ENCODE measurements at places on chromosomes 5 and 9.
A peak's percentile ranks its signal among the peaks of the same experiment; 100 is the strongest.

DNA sequence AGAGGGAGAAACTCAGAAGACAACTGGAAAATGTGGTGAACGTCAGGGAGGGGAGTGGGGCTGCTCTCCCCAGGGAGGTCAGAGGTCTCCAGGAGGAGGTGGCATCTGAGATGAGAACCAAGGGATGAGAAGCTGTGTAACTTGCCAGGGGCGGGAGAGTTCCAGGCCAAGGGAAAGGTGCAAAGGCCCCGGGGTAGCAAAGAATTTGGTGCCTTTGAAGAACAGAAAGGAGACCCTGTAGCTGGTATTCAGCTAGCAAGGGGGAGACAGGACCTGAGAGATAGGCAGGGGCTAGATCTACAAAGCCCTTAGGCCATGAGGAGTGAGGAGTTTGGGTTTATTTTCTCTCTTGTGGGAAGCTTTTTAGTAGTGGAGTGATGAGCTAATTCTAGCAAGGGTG lies 3.3 kb downstream of the DNM1 start:
- H3K27me3 ChIP-seq = peaks cover 37% of the 10 kb centered on the region
- H3K4me3 ChIP-seq = no peak overlapping the region
- DNase-seq = no peak
- 0 out of 2 replicates have a peak, but pooled peaks cover 3% of the 10 kb centered on the region for H3K4me1 ChIP-seq

- no peak for DNase-seq
- H3K4me3 ChIP-seq = no peak overlapping the region
- H3K27ac ChIP-seq = no peak overlapping the region
Observed at GRCh38 chr9:33751536-33752129, 43.7 kb upstream of the PRSS3 start.

DNA sequence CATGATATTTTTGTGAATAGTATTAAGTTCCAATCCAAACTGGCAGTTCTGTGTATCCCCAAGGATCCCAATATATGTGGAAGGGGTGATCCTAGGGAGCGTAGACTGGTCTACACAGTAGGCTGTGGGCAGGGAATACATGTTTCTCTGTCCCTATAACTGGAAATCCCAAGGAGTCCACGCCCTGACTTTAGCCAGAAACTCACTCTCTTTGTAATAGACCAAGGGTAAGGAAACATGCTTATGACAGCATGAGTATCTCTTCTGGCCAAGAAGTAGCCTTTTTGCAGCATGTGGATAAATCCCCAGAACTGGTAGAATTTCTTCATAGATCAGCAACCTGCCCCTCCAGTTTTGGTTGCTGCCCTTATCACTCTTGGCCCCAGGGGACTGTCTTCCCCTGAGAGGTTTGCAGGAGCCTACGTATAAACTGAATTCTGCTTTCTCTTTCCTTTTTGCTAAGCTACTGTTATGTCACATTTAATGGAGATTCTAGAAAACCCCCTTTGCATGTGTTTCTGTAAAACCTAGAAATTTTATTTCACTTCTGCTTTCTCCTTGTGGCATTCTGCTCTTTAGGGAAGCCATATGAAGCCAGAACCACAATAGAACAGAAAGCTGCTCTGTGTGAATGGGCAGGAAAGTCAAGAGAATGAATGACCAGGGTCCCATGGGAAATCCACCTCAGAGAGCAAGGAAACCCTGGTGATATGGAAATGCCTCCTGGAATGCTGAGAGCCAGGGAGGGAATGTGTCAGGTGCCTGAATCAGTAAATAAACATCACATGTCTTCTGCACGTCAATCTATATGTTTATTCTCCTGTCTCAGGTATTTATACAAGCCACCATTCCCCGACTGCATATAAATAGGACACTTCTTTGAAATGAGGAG lies 3.5 kb downstream of the IFNA2 start:
- H3K4me3 ChIP-seq = peak overlapping the region; percentile 37
- H3K27ac ChIP-seq = no peak overlapping the region
- no peaks in the 10 kb centered on the region for H3K4me1 ChIP-seq
- no peaks in the 10 kb centered on the region for H3K27me3 ChIP-seq

DNA sequence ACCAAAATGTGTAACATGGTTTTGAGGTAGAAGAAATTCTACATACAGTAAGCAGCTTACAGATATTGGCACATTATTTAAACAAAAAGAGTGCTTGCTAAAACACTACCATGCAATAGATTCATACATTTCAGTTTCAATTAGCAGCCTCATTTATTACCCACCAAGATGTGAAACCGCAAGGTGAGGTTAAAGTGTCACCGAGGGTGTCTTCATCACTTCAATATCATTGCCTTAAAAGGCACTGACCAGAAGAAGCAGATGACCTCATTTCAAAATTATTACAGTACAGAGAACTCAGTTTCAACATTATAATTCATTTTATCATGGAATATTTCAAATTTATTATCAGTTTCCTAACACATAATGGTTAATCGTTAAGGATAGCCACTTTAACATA lies 302.2 kb downstream of the ISL1 start:
- H3K4me3 ChIP-seq = no peak overlapping the region
- H3K4me1 ChIP-seq = no peaks in the 10 kb centered on the region
- peak; percentile 21 for DNase-seq
- no peaks in the 10 kb centered on the region for H3K27me3 ChIP-seq
- H3K36me3 ChIP-seq = no peaks in the 10 kb centered on the region

GRCh38 chr5:4197151-4197550 lies 601.5 kb downstream of the IRX1 start:
- no peaks in the 10 kb centered on the region for H3K27me3 ChIP-seq
- no peaks in the 10 kb centered on the region for H3K4me1 ChIP-seq
- H3K27ac ChIP-seq = no peak overlapping the region
- peak; percentile 13 for DNase-seq

DNA sequence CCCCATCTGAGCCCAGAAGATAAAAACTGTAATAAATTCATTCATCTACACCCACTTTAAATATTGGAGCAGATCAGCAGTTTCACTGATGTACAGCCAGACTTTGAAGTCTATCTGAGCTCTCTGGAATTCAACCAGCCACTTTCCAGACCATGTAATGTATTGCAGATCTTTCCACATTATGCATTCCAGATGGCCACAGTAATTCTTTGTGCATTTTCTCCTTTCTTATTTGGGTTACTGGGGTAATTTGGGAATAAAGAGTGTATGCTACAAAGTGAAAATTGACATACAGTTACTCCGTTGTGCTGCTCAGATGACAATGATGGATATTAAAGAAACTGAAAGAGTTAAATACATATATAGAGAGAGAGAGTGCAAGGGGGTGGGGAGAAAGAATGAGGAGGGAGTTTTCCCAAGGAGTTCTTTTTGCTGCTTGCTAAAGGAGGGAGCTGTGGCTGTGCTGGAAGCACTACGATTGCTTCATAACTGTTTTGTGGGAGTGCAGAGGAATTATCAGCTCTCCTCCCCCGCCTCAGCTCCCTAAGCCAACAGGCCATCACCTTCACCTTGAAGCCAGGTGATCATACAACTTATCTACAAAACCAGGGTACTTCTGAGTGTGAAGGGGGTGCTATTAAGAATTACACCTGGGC lies 152.8 kb downstream of the GAS1 start:
- no peaks in the 10 kb centered on the region for H3K36me3 ChIP-seq
- H3K4me3 ChIP-seq = no peak overlapping the region
- no peak overlapping the region for H3K27ac ChIP-seq

DNA sequence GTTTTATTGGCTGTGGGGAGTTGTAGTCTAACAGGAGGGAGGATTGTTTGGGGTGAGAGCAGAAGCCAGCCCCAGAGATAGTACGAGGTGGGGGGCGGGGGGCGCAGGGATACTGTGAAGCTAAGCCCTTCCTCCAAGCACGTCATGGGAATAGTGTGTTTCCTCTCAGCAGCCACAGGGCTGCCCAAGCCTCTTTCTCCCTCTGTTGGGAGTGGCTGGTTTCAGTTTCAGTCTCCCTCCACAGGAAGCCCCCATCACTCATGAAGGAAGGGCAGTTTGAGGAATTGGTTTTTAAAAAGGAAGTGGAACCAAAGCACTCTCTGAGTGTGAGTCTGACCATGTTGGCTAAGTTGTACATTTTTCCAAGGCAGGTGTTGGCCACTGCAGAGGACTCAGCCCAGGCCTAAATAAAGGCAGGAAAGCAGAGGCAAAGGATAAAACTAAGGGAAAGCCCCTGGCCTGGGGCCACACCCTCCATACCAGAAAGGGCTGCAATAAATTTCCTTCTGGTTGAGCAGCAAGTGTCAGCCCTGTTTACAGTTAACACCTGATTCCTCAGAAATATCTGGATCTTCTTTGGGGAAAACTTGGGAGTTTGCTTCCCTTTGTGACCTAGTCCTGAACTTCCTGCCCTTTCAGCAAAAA lies 3.2 kb downstream of the RAB24 start:
- peak; percentile 79 for DNase-seq
- H3K27me3 ChIP-seq = no peaks in the 10 kb centered on the region
- peak overlapping the region; percentile 93 for H3K27ac ChIP-seq
- peak overlapping the region; percentile 98 for H3K4me3 ChIP-seq

- H3K27ac ChIP-seq = no peak overlapping the region
- H3K36me3 ChIP-seq = no peaks in the 10 kb centered on the region
- H3K4me1 ChIP-seq = no peaks in the 10 kb centered on the region
- H3K27me3 ChIP-seq = no peaks in the 10 kb centered on the region
- H3K4me3 ChIP-seq = no peak overlapping the region
- no peak for DNase-seq
Observed at GRCh38 chr5:82599692-82600091, 321.5 kb upstream of the RPS23 start.

DNA sequence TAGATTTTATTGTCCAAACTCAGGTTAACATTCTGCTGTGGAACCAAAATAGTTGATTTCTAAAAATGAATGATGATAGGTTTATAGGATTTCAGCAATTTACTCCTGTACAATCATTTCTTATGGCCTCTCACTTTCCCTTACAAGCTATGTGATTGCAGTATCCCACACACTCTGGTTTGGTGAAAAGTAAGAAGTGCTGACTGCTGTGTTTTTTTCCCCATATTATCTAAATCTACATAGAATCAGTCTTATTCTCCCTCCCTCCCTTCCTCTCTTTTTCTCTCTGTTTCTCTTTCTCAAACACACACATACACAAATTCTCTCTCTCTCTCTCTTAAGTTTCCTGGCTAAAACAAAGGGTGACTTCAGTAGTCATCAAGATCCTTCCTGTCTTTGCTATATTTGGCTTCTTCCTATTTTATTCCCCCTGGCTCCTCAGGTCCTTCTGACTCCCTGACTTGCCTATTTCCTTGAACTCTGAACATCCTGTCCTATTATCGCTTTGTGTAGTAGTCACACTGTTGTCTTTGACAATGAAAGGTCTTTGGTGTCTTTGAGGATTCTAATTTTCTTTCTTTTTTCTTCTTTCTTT lies 55.9 kb upstream of the HAPLN1 start:
- H3K4me1 ChIP-seq = no peaks in the 10 kb centered on the region
- no peak for DNase-seq
- H3K4me3 ChIP-seq = no peak overlapping the region
- no peaks in the 10 kb centered on the region for H3K27me3 ChIP-seq
- H3K27ac ChIP-seq = no peak overlapping the region

DNA sequence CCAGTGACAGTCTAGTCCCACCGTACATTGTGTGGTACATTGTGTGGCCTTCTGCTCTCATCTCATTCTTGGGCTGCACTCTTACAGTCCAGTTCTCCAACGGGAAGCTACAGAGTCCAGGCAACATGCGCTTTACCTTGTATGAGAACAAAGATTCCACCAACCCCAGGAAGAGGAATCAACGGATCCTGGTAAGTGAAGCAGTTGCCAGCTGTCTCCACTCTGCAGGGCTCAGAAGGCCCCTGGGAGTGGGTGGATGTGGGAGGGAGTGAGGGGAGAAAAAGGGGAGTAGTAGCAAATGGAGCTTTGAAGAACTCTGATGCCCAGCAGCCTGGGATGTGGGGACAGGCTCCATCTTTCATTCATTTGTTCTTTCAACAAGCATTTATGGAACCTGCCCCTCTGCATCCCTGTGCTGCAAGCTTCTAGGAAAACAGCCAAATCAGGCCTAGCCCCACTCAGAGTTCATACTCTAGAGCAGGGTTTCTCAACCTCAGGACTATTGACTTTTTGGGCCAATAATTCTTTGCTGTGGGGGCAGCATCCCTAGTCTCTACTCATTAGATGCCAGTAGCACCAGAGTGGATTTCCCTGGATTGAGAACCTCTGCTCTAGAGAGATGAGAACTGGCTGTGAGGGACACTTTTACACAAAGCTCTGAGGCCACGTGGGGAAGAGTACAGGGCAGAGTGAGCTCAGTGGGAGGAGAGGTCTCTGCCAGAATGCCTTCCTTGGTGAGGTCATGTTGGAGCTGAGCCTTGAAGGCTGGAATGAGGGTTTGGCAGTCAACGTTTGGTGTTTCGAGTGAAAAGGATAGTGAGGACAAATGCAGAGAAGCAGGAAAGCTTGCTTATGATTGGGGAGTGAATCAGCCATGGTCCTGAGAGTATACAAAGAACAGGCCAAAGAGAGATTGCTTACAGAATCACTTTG lies 1.1 kb downstream of the POLR1E start:
- peaks cover 20% of the 10 kb centered on the region for H3K4me1 ChIP-seq
- DNase-seq = no peak
- H3K27me3 ChIP-seq = no peaks in the 10 kb centered on the region
- H3K4me3 ChIP-seq = peak overlapping the region; percentile 96
- no peak overlapping the region for H3K27ac ChIP-seq

GRCh38 chr9:95025213-95026147 lies 292.0 kb downstream of the FANCC start:
- H3K27me3 ChIP-seq = no peaks in the 10 kb centered on the region
- H3K4me3 ChIP-seq = no peak overlapping the region
- no peaks in the 10 kb centered on the region for H3K4me1 ChIP-seq
- DNase-seq = no peak

- no peaks in the 10 kb centered on the region for H3K36me3 ChIP-seq
- H3K4me1 ChIP-seq = peaks cover 7% of the 10 kb centered on the region
Observed at GRCh38 chr5:126506079-126506478, 82.9 kb downstream of the GRAMD2B start.

Measured in MM.1S (cell line).